ENCODE measurements at places on chromosomes 1 and 21.

- DNase-seq = no peak
Observed at GRCh38 chr1:40825435-40825788, 36.8 kb downstream of the CITED4 start.

DNA sequence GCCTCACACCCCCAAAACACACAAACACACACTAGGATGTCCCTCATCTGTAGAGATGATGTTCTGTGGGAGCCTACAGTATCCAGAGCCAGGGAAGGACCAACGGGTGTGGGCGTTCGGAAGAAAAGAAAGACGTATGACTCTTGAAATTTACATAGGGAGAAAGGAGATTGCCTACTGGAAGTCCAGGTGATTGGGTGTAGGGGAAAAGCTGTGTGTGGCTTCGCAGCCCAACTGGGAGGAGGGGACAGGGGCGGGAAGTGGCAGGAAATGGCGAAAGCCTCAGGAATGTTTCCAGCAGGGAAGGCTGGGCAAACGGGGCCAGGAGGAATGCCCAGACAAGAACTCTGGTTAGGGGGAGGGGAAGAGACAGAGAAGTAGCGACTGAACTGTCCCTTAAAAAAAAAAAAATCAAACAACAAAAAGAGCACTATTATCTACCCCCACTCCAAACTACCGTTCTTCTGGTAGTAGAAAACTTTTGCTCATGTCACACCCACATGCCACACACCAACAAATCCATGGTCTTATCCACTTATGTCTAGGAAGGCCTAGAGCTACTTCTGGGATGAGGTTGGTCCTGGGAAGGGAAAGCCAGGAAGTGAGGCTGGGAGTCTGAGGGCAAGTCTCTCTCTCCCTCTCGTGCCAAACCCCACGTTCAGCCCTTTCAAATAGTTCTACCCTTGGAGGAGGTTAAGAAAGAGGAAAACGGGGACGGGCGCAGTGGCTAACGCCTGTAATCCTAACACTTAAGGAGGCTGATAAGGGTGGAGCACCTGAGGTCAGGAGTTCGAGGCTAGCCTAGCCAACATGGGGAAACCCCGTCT lies 1.8 kb upstream of the CKS1B start:
- no peak for DNase-seq

DNA sequence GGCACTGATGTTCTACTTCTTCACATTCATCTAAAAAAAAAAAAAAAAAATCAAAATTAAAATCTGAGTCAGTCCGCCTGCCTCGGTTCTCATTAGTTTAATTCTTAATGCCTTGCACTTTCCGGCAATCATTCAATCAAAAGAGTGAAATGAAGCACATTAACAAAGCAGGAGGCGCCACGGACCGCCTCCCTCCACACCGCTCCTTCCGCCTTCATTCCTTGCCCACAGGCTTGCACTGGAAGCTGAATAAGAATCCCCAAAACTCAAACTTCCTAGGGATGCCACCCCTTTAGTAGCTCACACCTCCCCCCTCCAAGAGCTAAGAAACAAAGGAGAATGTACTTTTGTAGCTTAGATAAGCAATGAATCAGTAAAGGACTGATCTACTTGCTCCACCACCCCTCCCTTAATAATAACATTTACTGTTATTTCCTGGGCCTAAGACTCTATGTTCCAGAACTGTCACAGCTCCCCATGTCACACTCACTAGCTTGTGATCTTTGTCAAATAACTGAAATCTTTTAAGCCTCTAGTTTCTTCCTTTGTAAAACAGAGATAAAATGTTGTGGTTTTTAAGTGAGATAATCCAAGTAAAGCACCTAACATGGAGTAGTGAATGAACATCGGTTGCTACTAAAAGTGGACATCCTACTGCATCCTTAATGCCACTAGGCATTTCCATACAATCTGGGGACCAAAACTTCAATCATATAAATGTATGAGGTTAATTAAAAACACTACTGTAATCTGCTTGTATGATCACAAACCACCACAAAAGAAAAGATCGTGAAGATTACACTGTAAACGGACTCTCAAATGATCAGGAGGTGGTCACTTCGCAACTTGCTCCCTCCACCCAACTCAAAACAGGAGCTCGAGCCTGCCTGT lies 27.4 kb downstream of the LGALS8 start:
- no peak for DNase-seq

DNA sequence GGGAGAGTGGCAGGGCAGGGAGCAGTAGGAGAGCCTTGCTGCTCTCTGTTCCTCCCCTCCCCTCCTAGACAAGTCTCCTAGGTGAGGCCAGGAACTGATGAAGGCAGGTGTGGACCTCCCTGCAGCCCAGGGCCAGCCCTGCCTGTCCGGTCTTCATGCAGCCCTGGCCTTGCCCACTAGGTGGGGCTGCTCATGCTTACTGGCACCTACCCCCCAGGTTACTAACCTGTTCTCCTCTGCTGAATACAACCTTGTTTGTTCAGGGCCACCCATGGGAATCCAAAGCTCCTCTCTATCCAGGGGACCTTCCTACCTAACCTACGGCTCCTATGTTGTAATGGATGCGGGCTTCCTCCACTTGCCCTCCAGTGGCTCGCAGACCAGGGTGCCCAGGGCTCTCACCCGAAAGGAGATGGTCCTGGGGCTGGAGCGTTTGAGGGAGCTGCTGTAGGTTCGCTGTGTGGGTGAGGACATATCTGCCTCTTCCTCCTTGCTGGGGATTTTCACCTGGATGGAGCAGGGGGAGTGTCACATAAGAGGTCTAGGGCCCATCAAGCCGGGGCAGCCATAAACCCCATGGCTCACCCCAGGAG lies 7.9 kb upstream of the TNNT2 start:
- DNase-seq = peak; percentile 28

DNA sequence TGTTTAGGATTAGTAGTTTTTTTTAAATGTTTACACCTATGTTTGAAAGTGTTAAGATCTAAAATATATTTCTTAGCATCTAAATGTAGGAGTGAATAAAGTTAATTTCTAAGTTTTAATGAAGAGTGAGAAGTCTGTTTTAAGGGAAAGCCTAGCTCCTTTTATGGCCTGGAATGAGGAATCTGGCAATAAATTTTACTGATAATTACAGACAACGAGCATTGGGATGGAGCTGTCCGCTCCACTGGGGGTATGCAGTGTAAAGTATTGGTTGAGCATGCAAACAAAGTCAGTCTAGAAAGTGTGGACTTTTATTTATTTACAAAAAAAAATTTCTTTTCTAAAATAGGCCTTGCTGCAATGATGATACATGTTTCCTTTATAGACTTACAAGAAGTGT lies 19.0 kb downstream of the CLIC6 start:
- DNase-seq = no peak

DNA sequence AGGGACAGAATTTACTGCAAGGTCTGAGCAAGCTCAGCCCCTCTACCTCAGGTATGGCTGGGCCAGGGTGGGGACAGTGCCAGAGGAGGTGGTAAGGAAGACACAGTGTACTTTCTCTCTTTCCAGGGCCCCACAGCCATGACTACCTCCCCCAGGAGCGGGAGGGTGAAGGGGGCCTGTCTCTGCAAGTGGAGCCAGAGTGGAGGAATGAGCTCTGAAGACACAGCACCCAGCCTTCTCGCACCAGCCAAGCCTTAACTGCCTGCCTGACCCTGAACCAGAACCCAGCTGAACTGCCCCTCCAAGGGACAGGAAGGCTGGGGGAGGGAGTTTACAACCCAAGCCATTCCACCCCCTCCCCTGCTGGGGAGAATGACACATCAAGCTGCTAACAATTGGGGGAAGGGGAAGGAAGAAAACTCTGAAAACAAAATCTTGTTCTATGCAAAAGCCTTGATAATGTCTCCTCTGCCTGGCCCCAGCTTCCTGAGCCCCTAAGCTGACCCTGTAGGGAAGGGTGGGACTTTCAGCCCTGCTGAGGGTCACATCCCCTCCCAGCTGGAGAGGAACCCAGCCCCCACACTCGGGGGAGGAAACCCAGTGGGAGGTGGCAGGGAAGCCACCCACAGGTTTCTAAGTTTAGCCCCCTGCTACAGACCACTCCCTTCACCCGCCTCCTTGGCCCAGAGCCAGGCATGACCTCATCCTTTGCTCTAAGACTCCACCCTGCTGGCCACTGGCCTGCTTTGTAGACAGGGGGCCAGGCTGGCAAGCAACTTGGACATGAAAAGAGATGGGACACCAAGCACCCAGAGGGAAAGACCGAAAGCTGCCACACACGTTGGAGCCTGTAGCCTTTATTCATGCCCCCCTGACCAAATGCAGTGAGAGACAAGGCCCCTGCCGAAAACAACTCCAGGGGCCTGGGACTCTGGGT lies 6.4 kb downstream of the RHOC start:
- peak; percentile 67 for DNase-seq

- DNase-seq = no peak
Observed at GRCh38 chr21:28883931-28884330, 108.7 kb downstream of the LTN1 start.

- no peak for DNase-seq
Observed at GRCh38 chr21:37153935-37154350, 80.9 kb downstream of the TTC3 start.

DNA sequence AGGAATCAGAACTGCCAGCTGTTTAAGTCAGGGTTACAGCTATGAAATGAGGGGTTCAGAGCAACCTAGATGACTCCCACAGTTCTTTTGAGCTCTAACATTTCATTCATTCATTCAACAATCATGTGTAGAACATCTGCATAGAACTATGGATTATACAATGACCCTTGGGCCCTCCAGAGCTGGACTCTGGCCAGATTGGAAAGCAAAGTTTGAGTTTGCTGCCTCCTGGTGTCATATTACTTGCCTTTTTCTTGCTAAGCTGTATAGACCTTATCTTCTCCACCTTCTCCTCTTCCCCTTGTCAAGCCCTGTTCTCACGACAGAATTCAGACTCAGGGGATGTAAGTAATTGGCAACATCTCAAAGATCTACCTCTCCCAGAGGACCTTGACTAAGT lies 4.0 kb downstream of the CASQ2 start:
- no peak for DNase-seq

DNA sequence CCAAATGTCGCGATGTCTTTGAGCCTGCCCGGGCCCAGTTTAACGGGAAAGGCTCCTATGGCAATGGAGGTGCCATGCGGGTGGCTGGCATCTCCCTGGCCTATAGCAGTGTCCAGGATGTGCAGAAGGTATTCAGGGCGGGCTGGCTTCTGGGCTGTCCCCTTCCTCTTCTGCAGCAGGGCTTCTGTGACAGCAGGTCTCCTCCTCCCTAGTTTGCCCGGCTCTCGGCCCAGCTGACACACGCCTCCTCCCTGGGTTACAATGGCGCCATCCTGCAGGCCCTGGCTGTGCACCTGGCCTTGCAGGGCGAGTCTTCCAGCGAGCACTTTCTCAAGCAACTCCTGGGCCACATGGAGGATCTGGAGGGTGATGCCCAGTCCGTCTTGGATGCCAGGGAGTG lies 3.0 kb downstream of the ADPRS start:
- no peak for DNase-seq

- DNase-seq = no peak
Observed at GRCh38 chr1:110898734-110899457, 25.9 kb downstream of the CD53 start.

GRCh38 chr1:200558866-200559459 lies 61.6 kb downstream of the KIF14 start:
- no peak for DNase-seq

- no peak for DNase-seq
Observed at GRCh38 chr1:91605566-91605965, 104.9 kb downstream of the CDC7 start.

DNA sequence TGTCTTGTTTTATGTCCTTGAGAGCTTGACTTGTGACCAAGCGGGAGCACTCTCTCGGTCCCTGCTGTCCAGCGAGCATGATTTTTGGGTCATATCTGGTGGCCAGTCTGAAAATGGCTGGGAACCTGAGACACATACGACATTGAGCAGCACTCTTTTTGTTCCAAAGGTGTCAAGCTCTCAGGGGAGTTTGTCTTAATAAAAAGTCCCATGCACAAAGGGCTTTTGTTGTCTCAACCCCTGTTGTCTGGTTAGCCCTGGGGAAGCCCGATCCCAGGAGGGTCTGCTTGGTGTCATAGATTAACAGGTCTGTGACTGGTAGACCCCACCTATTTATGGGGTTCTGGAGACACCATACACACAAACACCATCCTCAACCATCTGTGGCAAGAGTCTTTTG lies 57.8 kb upstream of the KLHDC7A start:
- no peak for DNase-seq

GRCh38 chr1:30782361-30783255 lies 25.0 kb upstream of the LAPTM5 start:
- DNase-seq = peak; percentile 77

GRCh38 chr1:217977943-217978342 lies 307.1 kb upstream of the RRP15 start:
- no peak for DNase-seq

- DNase-seq = no peak
Observed at GRCh38 chr1:201206176-201206575, 15.6 kb downstream of the IGFN1 start.

DNA sequence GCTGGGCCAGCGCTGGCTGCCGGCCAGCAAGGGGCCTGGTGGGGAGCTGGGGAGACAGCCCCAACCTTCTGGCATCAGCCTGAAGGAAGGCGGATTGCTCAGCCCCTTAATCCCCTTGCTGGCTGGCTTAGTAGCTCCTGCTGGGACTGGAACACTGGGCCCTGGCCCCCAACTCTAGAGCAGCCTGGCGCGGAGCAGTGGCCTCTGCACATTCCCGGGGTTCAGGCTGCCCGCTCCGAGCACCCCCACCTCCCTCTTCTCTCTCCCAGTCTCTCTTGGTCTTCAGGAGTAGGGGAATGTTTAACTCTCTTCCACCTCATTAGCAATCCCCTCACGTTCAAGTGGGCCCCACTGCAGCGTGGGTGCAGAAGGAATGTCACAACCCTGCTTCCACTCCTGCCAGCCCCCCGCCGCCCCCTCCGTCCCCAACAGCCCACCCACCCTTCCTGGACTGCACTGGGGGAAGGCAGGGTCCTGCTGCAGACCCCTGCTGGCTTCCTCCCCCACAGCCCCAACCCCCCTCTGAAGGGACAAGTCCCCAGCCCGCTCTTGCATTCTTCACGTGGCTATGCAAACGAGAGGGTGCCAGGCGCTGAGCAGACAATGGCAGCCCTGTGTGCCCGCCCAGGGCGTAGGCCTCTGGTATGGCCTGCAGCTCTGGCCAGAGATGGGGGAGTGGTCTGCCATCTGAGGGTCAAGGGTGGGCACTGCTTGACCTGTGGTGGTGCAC lies 980 bp upstream of the CLDN19 start:
- no peak for DNase-seq

DNA sequence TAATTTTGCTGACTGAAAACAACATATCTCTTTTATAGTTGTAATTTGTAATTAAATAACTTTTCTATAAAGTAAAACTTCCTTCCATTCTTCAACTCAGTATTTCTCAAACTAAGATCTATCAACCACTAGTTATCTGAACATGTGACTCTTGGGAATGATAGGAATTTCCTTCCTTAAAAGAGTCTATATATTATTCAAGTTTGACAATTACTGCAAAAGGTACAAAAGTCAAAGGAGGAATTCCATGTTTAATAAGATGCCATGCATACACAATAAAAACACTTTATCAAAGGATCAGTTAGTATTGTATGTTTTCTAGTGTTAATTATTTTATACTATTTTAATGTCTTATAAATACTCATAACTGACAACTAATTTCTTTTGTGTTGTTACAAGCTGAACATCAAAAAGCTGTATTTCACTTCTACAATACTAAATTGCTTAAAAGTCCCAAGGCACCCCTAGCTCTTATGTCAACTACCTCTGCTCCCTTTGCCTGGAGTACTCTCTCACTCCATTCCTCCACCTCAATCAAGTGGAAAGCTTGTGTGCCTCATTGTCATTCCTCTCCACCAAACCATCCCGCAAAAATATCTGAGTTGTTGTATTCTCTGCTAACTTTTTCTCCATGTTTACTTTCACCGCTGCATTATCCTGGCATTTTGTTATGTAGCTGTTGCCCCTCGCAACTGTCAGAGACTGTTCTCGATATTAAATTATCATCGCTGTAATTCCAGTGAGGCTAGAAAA lies 67.9 kb downstream of the SLC44A5 start:
- DNase-seq = no peak

Measured in stimulated activated CD4-positive, alpha-beta T cell treated with anti-CD3 and anti-CD28 coated beads, Interleukin-2, amount 100 ng/mL, for 24 hours (primary cell).